Heart left ventricle (tissue), 16 donors: ENCODE measurements at places on chromosomes 1 and 21.

DNA sequence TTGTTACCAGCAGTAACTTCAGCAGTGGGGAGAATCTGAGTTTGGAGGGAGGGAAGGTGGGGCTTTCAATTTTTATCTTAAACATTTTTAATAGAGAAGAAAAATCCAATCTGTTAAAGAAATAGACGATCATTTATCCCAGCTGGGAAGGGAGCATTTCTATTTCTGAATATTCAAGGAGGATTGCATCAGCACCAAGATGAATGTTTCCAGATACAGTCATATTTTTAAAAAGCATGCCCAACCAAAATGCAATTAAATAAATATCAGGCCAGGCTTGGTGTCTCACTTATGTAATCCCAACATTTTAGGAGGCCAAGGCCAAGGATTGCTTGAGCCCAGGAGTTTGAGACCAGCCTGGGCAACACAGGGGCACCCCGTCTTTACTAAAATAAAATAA, 1.7 kb upstream of the ATP1A4 start:
- no peak for DNase-seq

- DNase-seq: no peak
Observed at GRCh38 chr1:43691871-43692815, 15.2 kb upstream of the ST3GAL3 start.

- no peak for DNase-seq
Observed at GRCh38 chr1:10389271-10389973, 9.4 kb upstream of the PGD start.

GRCh38 chr1:47181095-47181954, 8.5 kb downstream of the PDZK1IP1 start:
- no peak for DNase-seq

- DNase-seq: no peak
Observed at GRCh38 chr1:19645411-19646251, 1.5 kb downstream of the NBL1 start.

DNA sequence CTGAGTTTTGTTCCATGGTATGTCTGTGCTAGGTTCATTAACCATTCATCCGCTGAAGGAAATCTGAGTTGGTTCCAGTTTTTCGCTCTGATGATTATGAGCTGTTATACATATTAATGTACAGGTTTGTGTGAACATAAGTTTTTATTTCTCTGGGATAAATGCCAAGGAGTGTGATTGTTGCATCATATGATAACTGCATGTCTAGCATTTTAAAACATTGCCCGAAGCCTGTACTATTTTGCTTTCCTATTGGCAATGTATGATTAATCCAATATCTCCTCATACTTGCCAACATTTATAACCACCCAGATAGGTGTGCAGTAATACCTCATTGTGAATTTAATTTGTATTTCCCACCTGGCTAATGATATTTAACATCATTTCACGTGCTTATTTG, 322.7 kb downstream of the ZNF326 start:
- no peak for DNase-seq

DNA sequence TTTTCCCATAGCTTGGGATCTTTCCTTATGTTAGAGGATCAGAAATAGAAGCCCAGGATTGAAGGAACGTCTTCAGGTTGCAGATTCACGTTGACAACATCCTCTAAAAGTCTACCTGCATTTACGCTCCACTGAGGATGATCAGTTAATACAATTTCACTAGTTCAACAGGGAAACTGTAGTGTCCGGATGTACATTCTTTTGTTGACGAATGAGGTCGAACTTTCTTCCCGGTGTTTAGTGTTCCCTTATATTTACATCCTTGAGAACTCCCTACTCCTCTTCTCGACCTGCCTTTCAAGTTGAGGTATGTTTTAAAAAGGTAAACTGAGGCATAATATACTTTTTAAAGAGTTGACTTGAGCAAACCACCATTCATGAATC, 74.8 kb downstream of the SIK1 start:
- DNase-seq: no peak

- no peak for DNase-seq
Observed at GRCh38 chr1:38667626-38668025, 191.9 kb downstream of the RRAGC start.

DNA sequence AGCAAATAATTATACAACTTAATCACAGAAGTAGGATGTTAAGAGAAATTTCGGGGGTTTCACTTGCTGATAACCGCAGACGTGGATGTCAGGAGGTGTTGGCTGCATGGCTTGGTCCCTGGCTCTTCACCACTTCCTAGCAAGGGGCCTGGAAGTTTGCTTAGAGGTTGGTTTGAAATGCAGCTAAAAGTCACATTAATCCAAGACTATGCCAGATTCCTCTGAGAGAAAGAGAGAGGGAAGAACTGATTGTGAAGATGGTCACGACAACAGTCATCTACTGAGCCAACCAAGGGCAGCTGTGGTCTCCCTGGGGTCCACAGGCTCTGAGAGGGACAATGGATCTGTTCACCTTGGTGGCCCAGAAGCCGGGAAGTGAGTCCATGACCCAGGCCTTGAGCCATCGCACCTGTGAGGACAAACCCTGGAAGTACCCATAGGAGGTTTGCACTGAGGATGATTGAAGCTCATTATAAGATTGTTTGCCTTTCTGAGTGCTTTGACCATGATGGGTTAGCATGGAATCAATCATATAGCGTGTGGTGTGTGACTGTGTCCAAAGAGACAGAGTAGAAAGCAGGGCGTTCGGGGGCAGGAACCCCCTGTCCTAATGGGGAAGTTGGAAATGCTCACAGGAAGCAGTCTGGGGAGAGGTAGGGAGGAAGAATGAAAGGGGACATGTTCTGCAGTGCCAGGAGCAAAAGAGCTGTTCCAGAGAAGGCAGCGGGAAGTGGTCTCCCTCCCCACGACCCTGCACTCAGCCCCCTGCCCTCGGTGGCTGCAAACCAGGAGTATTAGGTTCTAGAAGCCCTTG, 47.1 kb downstream of the UMODL1 start:
- no peak for DNase-seq

GRCh38 chr1:157140063-157140588, 1.9 kb upstream of the ETV3 start:
- no peak for DNase-seq

DNA sequence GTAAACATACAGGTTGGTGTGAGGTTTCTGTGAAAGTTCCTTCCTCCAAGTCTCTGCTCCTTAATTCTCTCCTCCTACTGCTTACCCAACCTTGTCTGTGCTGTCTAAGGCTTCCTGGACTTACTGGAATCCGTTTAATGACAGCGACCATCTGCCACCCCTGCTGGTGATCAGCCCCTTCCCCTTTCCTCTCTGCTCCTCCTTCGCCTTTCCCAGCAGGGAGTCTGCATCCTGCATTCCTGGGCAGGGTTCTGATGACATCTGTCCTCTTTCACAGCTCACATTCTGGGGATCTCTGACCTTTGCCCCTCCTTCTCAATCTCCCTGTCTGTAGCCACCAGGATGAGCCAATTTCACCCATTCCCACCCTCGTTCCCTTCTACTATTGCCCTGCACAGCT, 66.5 kb downstream of the KIRREL1 start:
- DNase-seq: no peak

- no peak for DNase-seq
Observed at GRCh38 chr1:39131940-39132339, 72.6 kb upstream of the MACF1 start.

- no peak for DNase-seq
Observed at GRCh38 chr1:203150511-203151297, 23.2 kb downstream of the ADORA1 start.

- DNase-seq: peak; percentile 1
Observed at GRCh38 chr21:42829417-42829816, 49.9 kb downstream of the WDR4 start.

GRCh38 chr1:114428083-114428754, 82.8 kb downstream of the TRIM33 start:
- DNase-seq: no peak

GRCh38 chr1:38607526-38607925, 252.0 kb downstream of the RRAGC start:
- DNase-seq: no peak

DNA sequence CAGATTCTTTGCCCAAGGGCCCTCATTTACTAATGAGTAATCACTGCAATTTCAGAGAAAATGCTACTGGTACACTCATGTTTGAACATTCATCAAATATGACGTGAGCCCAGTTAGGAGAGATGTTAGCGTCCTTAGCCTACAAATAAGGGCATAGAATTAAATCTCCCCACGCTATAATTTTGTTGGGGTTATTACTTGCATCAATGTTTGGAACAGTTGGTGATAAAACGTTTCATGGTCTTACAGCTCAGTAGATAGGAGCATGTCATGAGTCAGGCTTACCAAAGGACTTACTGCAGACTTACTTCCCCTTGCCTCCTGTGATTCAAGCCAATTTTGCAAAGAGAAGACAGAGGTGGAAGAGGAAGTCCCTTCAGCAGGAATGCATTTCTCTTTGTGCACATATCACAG, 304.0 kb downstream of the KIF26B start:
- DNase-seq: no peak

DNA sequence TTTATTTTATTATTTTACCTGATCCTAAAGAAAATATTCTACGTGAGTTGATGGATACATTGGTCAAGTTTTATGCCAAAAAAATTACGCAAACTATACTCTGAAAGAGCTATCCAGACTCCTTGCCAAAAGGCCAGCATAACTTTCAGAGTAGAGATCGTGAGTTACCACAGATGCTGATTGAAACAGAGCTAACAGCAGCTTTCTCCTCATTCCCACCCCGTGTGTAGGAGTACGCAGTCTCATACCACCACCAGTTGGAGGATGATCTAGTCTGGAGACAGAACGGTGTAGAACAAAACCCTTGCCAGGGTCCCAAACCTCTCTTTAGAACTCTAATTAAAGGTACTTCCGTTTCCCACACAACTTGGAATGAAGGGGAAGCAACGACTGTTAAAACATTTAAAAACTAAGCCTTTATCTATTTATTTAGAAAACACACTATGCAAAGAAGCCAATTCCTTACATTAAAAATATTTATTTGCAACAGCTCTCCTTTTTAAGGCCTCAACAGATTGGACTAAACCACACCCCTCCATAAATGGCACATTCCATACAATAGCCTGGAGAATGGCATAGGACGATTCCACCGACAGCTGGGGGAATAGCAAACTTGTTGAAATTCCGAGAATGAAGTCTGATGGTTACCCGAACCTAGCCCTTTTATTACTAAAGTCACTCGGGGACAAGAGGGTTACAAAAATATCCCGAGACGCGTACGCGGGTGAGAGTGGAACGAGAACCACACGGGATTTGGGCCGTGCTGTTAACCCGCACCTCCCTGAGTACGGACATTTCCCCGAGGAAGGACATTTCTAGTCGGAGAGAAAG, 1.4 kb downstream of the NUCKS1 start:
- DNase-seq: no peak

DNA sequence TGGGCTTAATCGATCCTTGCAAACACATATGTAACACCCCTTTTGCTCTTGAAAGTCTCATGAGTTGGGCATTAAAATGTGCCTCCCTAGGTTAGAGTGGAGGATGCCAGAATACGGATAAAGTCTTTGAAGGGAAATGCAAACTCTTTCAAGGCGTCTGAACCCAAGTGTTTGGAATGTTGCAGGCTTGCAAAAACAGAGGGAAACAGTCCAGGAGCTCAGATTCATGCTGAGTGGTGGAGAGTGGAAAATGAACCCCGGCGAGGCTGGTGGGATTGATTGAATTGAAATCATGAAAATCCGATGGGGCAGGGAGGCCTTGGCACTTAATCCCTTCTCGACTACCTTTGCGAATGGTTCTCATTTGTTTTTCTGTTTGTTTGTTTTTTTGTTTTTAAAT, 175.5 kb downstream of the PGBD5 start:
- no peak for DNase-seq

DNA sequence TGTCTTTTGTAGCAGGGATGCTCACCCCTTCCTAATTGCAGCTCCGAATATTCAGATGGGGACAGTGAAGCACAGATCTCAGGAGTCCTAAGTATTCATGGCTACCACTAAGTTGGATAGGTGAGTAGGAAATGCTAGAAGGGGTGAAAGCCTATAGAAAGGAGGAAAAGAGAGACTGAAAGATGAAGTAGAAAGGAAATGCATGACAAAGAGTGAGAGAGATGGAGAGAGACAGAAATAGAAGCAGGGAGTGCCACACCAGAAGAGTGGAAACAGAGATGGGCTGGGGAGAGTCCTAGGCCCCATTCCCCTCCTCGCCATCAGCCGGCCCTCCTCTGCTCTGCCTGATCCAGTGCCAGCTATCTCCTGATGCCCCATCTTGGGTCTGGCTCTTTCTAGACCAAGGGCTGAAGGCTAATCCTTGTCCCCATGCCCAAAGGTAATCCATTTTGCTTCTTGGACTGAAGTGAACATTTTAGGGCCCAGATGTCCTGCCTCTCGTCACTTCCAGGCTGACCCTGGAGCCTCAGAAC, 2.0 kb downstream of the PEA15 start:
- no peak for DNase-seq

DNA sequence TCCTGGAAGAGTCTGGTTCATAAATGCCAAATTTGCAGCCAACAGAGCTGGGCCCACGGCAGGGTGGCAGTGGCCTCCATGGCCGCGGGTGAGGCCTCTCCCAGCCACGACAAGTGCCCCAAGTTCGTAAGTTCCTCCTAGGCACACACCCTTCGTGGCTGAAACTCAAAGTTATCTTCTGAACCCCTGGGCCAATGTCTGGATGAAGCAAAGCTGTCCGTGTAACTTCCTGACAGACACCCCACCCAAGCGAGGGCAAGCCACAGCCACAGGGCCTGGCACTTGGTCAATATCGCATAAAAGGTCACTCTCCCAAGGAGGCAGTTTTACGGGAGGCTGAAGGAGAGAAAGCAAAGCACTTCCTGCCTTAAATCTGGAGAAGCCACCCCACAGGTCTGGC, 27.8 kb upstream of the GPR153 start:
- DNase-seq: no peak

DNA sequence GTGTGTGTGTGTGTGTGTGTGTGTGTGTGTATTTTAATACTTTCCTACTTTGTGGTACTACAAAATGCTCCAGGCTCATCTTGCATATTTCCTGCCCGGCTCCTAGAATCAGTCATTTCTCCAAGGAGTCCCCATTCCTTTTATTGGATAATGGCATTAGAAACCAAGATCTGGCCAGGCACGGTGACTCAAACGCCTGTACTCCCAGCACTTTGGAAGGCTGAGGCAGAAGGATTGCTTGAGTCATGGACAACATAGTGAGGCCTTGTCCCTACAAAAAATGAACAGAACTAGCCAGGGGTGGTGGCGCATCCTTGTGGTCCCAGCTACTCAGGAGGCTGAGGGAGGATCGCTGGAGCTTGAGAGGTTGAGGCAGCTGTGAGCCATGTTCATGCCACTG, 20.3 kb downstream of the EPB41 start:
- no peak for DNase-seq
